ENCODE measurements at places on chromosomes 1 and 21.

- DNase-seq: no peak
These were observed 32.8 kb upstream of the IL19 start for GRCh38 chr1:206737729-206738201.

DNA sequence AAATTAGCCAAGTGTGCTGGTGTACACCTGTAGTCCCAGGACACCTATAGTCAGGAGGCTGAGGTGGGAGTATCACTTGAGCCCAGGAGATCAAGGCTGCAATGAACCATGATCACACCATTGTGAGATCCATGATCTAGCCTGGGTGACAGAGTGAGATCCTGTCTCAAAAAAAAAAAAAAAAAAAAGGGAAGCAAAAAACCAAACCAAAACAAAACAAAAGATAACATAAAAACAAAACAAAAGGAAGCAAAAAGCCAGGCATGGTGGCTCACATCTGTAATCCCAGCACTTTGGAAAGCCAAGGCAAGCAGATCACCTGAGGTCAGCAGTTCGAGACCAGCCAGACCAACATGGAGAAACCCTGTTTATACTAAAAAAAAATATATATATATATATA lies 9.4 kb upstream of the AKR1A1 start:
- DNase-seq: no peak

DNA sequence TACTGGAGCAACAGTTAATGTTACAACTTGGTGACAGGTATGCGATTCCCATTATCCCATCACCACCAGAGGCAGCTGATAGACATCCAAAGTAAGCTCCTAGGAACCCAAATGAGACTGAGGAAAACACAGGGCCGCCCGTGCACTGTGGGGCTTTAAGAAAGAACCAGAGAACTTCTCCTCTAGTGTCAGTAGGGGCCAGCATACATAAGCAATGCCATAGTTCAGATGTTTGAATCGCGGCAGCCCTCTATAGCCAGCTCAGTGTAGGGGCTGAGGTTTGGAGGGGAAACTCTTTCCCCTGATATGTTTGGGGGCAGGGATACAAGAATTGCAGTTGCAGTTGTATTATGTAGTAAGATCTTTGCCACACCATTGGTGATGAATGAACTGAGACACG lies 593.3 kb upstream of the NCAM2 start:
- DNase-seq: no peak

DNA sequence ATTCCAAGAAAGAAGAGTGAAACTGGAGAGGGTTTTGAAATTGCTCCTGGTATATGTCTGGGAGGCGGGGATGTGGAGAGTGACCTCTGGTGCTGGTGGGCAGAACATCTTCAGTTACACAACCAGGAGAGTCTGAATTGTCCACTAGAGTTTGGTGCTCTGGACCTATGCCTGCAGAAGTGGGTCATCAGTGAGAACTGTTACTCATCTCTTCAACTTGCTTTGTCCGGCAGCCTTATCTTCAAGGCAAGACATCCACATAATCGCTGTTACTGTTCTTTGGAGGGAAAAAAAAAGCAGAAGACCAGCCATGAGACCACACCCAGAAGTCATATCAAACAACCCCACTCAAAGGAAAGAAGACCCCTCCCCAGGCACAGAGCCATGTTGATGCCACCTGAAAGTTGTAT lies 14.9 kb downstream of the SH2D1B start:
- no peak for DNase-seq

DNA sequence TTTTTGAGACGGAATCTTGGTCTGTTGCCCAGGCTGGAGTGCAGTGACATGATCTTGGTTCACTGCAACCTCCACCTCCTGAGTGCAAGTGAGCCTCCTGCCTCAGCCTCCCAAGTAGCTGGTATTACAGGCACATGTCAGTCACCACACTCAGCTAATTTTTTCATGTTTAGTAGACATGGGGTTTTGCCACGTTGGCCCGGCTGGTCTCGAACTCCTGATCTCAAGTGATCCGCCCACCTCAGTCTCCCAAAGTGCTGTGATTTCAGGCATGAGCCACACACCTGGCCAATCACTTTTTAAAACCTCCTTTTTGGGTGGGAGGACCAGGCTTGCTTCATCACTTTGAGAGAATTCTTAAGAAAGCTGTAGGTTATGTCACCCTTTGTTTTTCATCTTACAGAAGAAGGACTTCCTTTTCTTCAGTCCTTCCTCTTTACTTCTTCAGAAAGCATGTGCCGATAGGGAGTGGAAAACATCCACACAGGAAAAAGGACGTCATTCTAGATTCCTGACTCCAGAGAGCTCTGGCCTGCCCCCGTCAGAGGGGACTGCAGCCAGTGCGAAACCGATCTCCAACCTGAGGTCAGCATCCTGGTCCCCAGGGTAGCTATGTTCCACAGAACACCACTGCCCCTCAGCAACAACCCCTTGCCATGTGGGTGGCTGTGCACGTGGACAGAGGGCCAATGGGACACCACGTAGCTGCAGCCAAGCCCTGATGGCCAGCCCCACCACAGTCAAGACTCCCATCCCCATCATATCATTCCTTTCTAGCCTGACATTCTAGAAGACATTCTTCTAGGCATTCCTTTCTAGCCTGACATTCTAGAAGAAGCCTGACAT lies 21.9 kb downstream of the NCF2 start:
- DNase-seq: no peak

DNA sequence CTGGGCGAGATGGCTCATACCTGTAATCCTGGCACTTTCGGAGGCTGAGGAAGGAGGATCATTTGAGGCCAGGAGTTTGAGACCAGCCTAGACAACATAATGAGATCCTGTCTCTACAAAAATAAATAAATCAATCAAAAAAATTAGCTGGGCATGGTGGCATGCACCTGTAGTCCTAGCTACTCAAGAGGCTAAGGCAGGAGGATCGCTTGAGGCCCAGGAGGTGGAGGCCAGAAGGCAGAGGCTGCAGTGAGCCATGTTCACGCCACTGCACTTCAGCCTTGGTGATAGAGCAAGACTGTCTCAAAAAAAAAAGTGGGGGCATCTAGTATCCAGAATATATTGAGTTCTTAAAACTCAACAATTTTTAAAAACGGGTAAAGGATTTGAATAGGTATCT lies 6.0 kb downstream of the TUT4 start:
- no peak for DNase-seq

DNA sequence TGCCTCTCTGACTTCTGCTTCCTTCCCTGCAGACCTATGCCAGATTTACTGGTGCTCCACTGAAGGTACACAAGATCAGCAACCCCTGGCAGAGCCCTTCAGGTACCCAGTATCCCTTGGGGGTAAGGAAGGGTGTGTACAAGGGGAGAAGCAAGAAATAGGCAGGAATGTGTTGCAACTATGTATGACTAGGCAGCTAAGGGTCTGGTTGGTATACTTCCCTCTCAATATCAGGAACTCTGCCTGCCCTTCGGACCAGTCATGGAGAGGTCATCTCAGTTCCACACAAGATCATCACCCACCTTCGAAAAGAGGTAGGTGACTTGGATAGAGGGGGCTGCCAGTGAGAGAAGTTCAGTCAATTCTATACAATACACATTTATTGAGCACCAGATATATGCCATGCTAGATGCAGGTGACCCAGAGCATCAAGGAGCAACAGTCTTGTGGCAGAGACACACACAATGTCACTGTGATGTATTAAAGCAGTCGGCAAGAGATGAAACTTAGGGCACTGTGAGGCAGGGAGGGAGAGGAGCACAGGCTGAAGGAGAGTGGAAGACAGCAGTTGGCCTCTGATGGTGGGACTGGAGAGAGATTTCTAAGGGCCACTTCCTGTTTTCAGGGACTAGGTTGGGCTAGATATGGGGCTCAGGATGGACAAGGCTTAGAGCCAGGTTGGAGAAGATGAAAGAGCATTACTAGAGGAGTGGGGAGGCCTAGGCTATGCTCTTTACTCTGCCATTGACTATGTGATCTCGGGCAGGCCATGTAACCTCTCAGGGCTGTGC lies 2.0 kb downstream of the MTX1 start:
- DNase-seq: no peak

GRCh38 chr1:208233546-208233945 lies 10.6 kb downstream of the PLXNA2 start:
- DNase-seq: peak; percentile 34

- no peak for DNase-seq
These were observed 282.6 kb upstream of the DPYD start for GRCh38 chr1:98203466-98203865.

DNA sequence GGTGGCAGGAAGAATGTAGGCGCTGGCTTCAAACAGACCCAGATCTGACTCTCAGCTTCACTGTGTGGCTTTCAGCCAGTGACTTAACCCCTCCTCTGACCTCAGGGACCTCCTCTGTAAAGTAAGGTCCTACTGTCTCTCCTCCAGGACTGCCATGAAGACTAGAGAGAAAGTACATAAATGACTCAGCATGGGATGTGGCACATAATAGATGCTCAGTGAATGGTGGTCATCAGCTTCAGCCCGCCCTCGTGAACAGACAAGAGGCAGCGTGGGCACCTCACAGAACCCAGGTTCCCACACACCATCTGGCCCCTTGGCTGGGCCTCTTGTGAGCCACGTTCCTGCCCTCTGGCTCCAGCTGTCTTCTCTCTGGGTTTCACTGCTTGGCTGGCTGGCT lies 126.0 kb downstream of the SYF2 start:
- no peak for DNase-seq

GRCh38 chr1:151774256-151774922 lies 11.1 kb upstream of the MRPL9 start:
- DNase-seq: no peak

DNA sequence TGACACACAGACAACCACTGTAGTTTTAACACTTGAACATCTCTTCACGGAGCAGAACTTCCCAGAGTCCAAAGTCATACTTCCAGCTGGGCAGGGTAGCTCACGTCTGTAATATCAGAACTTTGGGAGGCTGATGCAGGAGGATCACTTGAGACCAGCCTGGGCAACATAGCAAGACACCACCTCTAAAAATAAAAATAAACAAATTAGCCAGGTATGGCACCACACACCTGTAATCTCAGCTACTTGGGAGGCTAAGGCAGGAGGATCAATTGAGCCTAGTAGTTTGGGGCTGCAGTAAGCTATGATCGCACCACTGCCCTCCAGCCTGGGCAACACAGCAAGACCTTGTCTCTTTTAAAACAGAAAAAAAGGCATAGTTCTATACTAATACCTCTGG lies 24.3 kb upstream of the EFHD2 start:
- no peak for DNase-seq

GRCh38 chr1:153616144-153616916 lies at the start of gene S100A14:
Gene S100A14 (minus strand): TSS chr1:153616325. CDS start chr1:153615858, 467 bp downstream.
- peak; percentile 97 for DNase-seq

- no peak for DNase-seq
These were observed 28.6 kb upstream of the AK5 start for GRCh38 chr1:77253211-77253610.

- DNase-seq: no peak
These were observed 138.9 kb downstream of the IGSF21 start for GRCh38 chr1:18246543-18246942.

DNA sequence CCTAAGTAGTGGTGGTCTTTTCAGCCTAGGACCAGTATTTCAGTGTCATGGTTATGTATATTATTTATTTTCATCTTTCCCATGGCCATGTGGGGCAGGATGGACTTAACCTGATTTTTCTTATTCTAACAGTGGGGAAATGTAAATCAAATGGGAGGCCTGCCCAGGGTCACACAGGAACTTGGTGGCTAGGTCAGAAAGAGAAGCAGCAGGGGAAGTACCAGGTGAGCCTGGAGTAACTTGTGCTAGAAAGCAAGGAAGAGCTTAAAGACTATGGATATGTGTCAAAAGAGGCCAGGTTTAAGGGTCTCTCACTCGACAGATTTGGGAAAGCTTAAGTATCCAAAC lies 936 bp downstream of the ZFP69B start:
- peak; percentile 12 for DNase-seq

- DNase-seq: no peak
These were observed 22.9 kb downstream of the BCAS2 start for GRCh38 chr1:114558544-114558943.

DNA sequence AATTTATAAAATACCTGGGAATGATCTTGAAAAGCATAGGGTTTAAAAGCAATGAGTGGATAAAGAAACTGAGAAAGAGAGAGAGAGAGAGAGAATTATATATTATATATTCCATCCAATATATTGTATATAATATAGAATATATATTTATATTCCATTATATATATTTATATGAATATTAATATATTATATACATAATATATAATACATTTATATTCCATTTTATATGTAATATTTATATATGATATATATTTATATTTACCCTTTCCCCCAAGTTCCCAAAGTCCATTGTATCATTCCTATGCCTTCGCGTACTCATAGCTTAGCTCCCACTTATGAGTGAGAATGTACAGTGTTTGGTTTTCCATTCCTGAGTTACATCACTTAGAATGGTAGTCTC lies 69.9 kb upstream of the SLC35F3 start:
- DNase-seq: no peak

DNA sequence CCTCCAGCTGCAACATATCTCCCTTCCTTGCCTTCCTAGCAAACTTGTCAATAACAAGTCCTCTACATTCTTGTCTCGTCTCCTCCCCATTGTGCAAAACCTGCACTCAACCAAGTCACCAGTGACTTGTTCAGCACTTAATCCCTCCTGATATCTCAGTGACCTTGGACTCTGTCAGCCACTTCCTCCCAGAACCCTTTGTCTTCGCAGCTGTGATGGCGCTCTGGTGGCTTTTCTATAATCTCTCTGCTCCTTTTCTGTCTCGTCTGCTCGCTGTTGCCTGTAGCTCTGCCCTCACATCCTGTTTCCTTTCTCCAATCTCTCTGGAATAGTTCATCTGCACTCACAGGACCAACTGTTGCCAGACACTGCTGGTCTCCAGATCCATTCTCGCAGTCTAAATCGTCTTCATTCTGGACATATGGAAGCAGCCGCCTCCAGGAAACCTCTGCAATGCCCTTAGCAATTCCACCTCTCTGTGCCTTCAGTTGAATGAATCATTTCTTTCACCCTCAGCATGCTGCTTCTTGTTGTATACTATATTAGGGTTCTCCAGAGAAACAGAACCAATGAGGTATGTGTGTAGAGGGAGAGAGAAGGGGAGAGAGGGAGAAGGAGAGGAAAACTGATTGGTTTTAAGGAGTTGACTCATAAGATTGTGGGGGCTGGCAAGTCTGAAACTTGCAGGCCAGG lies 17.4 kb upstream of the IFNAR2 start:
- peak; percentile 91 for DNase-seq

DNA sequence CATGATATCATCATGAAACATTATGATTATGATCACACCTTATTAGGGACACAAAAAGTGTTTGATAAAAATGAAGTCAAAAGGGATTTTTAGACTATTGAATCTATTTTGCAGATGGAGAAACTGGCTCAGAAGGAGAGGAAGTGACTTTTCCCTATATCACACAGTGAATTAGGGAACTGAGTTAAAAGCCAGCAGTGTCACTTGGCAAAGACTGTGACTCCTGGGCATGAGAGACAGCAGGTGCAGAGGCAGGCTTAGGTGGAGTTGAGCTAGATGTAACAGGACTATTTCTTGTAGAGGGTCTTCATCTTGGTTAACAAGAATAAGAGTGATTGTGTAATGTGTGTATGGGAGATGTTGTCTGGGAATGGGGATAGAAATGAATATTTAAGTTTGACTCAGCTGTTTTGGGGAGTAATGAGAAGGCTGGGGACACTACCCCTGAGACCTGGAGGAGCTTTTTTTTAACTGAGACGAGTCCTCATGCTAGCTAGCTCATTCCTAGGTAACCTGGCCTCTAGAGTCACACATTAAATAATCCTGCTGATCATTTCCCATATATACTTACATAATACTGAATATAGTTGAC lies 1.0 kb upstream of the CD84 start:
- DNase-seq: no peak

GRCh38 chr21:39180429-39181019 lies 2.7 kb downstream of the PSMG1 start:
- DNase-seq: no peak

Measured in large intestine (tissue), 12 donors.